ENCODE measurements at places on chromosomes 1 and 21.
A peak's percentile ranks its signal among the peaks of the same experiment; 100 is the strongest.

DNA sequence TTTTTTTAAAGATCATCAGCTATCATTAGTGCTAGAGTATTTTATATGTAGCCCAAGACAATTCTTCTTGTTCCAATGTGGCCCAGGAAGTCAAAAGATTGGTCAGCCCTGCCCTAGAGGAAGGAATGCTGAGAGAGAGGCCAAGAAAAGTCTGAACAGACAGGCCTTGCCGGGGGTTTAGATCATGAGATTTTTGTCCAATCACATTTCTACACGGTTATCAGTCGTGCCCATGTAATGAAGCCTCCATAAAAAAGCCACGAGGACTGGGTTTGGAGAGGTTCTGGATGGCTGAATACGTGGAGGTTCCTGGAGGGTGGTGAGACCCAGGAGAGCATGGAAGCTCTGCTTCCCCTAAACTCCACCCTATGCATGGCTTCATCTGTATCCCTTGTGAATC, 24.3 kb upstream of the ENO1 start:
- no peak for DNase-seq

- peak; percentile 87 for DNase-seq
Measured at GRCh38 chr1:201539561-201540431, 869 bp downstream of the NAV1 start.

DNA sequence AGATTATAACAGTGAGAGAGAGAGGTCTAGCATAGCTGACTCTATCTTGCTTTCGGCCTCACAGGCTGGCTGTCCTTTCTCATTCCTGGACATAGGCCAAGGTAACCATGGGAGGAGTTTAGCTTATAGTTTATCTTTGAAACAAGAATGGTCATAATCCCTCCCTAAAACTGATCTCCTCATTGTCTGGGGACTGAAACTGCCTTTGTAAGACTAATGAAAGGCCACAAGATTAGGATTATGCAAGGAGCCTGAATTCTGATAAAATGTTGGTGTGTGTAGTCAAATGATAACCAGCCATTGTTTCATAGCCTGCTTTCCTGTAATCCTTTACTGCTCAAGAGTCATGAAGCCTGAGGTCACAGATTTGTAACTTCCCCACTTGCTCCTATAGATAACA, 131.9 kb upstream of the LYPLAL1 start:
- DNase-seq = no peak

GRCh38 chr1:97925151-97925550, 4.3 kb upstream of the DPYD start:
- no peak for DNase-seq

GRCh38 chr1:4741876-4742423, 87.5 kb downstream of the AJAP1 start:
- DNase-seq = no peak

DNA sequence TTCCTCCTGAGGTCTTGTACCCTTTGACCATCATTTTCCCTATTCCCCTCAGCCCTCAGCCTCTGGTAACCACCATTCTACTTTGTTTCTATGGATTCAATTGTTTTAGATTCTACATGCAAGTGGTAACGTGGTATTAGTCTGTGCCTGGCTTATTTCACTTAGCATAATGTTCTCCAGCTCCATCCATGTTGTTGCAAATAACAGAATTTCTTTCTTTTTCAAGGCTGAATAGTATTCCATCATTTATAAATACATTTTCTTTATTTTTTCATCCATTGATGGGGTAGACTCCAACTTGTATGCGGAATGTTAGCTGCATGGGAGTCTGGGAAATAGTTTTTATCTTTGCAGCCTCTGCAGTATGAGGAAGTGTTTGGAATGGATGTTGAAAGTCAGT, 26.3 kb upstream of the TMEM54 start:
- DNase-seq = no peak

DNA sequence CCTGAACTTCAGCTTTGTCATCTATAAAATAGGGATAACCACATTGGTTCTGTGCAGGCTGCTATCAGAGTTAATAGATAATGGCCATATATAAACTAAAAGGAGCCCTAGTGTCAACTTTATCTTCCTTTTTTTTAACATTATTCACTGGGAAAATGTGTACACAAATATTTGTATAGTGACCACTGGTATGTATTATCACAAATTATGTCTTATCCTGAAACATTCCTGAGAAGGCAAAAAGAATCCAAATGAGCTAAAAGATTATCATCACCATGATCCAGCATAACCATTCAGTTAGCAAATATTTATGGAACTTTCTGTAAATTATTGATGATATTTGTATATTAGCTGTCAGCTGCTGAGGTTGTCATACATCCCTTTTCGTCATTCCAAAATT, 16.6 kb downstream of the ANGPTL3 start:
- DNase-seq = no peak

- no peak for DNase-seq
Measured at GRCh38 chr1:233631810-233632405, 18.0 kb downstream of the KCNK1 start.

DNA sequence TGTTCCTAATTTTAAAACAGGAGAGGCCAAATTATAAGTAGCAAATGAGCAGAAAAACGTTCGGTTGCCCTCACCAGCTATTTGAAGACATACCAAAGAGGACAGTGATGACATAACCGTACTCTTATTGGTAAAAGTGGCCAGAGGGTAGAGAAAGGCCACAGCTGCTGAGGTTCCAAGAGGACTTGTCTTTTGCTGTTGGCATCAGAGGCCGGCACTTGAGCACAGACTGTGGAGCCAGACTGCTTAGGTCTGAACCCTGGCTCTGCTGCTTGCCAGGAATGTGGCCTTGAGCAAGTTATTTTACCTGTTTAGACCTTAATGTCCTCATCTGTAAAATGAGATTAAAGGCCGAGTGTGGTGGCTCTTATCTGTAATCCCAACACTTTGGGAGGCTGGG, 14.9 kb downstream of the ETV3L start:
- DNase-seq = no peak

DNA sequence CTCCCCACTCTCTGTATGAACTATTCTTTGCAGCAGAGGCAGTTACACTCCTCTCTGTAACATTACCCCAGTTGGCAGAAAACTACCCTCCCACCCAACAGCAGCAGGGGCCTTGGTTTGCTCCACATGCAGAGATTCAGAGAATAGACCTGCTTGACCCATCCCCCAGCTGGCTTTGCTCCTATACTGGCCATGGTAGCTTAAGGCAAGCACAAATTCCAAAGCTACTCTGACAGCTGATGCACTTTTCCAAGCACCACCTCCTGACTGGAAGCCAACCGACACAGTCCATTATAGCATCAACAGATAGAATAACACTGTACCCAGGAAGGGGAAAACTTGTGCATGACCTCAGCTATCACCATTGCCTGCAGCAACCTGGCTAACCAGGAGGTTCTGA, 846.5 kb upstream of the NCAM2 start:
- DNase-seq = no peak

- DNase-seq = no peak
Measured at GRCh38 chr1:61687901-61688300, 37.0 kb downstream of the TM2D1 start.

GRCh38 chr21:42785666-42786427, 93.5 kb downstream of the WDR4 start:
- DNase-seq = no peak

GRCh38 chr1:14109276-14109635, 409.3 kb downstream of the PRDM2 start:
- DNase-seq = no peak

- DNase-seq = no peak
Measured at GRCh38 chr1:3003941-3004270, 17.4 kb upstream of the ACTRT2 start.

DNA sequence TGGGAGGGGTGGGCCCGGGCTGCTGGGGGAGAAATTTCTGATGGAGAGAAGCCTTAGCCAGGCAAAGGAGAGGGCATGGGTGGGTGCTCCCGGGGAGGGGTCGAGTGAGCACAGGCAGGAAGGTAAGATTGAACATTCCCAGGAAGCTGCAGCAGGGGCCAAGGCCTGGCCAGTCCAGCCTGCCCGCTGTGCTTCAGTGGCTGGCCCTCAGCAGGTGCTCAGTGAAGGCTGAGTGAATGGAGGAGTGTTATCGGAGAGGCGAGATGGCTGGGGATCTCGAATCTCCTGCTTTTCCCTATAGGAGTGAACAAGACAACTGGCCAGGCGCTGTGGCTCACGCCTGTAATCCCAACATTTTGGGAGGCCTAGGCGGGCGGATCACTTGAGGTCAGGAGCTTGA, 20.9 kb downstream of the SPSB1 start:
- no peak for DNase-seq

DNA sequence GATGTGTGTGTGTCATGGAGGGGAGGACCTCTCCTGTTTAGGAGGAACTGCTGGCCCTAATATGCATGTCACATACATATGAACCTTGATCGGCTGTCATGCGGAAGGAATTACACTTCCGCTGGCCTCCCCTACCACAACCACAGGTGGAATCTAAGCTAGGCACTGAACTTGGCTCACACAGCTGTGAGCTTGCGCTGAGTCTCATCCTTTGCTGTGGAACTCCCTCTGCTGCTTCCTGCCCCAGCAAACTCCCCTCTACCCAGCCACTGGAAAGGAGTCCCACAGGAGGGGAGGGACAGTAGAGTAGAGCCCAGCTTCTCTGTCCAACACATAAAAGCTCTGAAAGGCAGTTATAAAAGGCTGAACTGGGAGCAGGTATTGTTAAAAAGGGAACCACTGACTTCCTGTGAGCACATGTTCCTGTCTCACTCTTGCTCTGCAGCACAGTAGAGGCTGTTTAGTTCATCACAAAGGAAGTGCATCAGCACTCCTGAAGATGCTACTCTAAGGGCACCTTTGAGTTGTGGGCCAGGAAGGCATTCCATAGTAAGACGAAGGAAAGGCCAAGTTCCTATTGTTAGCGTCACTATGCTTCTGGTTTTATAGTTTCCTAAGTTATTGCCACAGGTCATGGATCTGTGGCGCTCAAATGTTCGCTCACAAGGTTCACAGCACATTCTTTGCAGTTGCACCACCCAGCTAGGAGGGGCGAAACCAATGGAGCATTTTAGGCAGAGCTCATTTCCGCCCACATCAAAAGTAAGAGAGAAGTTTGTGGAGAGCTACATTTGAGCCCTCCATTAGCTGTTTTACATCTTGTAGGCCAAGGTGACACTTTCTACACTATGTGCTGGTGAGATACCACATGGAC, 17.7 kb upstream of the PTPRC start:
- no peak for DNase-seq

GRCh38 chr1:68725001-68725752, 228.3 kb upstream of the DEPDC1 start:
- no peak for DNase-seq

- DNase-seq = no peak
Measured at GRCh38 chr1:171788696-171789095, 7.2 kb downstream of the METTL13 start.

GRCh38 chr1:15231714-15232201, 15.3 kb upstream of the FHAD1 start:
- no peak for DNase-seq

GRCh38 chr21:24897883-24898282, 709.4 kb downstream of the MRPL39 start:
- no peak for DNase-seq

Measured in dermis blood vessel endothelial cell (primary cell).